Germinal center (tissue), 1 donor: ENCODE measurements at places on chromosomes 3 and 15.

DNA sequence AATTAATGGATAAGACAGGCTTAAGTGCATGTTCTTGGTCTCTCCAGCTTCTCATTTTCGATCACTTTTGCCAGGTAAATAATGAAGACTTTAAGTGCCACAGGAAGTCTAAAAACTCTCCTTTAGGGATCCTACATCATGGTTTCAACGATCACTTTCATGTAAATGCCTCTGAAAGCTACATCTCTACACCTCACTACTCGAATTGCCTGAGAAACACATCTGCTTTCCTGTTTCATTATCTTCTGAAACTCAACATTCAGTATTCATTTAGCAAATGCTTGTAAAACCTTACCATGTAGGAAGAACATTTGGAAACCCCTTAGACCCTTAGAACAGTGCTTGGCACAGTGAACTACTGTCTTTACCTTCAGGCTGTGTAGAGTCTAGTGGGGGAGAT is 16.2 kb downstream of the THAP10 start:
- no peak for DNase-seq

DNA sequence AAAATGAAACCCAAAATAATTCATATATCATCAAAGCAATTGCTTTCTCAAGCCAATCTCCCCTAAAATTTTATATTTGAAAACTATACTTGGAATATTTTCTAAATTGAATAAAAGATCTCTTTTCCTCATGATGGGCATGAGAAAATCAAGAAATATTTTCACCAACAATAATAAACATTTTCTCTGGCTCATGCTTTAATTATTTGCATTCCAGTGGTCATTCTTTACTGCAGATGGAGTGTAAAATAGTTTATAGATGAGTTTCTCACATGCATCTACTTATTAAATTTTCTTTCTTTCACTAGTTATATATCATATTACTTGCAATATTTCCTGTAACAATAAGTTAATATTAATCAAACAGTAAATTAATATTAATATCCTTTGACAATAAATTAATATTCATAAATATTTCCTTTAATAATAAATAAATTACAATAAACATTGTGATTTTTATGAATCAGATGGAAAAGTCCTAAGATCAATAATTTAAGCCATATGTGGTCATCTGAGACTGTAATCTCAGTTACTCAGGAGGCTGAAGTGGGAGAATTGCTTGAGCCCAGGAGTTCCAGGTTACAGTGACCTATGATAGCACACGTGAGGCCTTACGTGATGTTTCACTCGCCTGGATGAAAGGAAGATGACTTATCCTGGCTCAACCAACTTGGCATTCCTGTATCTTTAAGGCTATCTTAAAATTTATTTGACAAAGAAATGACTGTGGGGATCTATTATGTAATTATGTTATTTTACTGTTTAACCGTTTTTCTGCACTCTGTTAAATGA is 958.8 kb downstream of the ZPLD1 start:
- DNase-seq: no peak

GRCh38 chr3:8001307-8001706 is 500.3 kb upstream of the LMCD1 start:
- no peak for DNase-seq

- no peak for DNase-seq
Measured at GRCh38 chr3:107976202-107976800, 114.5 kb downstream of the CD47 start.

GRCh38 chr3:137325170-137325569 is 367.4 kb downstream of the IL20RB start:
- DNase-seq: no peak

DNA sequence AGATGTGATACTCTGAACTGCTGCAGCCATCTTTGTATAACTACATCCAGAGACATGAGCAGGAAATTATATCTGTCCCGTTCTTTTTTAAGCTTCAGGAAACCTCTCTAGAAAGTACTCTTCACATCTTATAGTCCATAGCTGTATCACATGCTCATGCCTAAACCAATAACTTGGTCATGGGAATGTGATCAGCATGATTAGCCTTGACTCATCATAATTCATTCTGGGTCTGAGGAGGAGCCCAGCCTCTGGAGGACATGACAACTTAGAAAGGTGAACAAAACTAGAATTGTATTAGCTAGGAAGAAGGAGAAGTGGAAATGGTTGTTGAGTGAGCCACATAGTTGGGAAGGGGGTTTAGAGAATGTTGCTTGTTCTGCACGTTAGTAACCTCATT is 12.9 kb downstream of the PPM1L start:
- DNase-seq: no peak

DNA sequence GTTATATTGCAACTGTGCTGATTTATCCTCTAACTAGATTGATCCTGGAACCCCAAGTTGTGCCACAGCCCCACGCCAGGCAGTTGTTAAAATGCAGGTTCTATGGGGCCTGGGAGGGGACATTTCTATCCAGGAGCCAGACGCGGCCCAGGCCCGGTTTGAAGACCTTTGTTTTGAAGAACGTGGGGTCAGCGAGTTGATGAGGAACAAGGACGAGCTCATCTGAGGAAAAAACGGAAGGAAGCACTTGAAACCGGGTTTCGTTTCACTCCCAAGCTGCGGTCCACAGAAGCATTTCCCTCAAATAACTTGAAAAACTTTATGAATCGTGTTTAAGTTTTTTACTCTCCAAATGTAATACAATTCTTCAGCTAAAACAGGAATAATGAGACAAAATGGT is 76.4 kb downstream of the CHSY1 start:
- DNase-seq: no peak

DNA sequence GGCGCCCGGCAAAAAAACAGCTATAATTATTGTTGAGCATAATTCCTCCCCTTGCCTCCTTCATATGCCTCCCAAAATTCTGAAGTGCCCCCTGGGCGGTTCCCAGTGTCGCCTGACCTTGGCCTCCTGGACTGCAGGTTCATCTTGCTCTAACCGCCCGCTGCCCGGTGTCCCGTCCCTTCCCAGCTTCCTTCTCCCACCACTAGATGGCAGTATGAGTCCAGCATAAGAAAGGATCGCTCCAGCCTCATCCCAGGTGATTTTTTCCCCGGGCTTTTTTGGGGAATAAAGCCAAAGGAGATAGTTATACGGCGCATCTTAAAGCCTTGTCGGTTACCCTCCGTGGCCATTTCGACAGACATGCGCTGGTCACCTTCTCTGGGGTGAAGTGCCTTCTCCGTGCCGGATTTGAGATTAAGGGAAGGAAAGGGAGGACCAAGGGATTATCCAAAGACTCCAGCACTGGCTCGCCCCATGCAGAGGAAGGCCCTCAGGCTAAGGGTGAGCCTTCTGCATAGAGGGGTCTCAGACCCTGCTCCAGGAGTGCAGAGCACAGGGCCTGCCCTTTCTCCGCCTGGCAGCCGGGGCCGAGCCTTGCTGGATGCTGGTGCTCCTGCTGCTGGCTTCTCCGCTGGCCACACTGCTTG is 45.8 kb upstream of the TRA2B start:
- peak; percentile 67 for DNase-seq

GRCh38 chr3:22893644-22894325 is 309.3 kb upstream of the UBE2E2 start:
- no peak for DNase-seq

GRCh38 chr15:99718421-99718820 is 14.8 kb downstream of the LYSMD4 start:
- DNase-seq: no peak

DNA sequence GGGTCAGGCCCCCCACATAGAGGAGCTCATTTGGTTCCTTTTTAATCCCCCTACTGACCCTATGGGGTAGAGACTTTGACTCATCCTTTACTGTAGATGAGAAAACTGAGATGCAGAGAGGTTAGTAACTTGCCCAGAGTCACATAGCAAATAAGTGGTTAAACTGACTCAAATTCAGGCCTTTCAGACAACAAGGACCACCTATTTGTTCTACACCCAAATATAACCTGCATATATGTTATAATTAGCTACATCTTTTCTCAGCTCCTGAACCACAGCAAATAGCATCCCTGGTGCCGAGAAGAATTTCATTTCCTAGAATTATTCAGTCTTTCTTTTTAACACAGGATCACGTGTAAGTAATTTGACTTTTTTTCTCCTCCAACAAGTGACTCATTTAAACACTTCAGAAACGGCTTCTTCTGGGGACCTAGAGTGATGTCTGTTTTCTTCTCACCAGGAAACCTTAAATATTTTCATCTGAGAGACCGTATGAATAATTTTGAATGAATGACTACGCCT is 57.4 kb downstream of the MGLL start:
- DNase-seq: no peak

- DNase-seq: no peak
Measured at GRCh38 chr3:135393898-135394525, 571.5 kb upstream of the PPP2R3A start.

DNA sequence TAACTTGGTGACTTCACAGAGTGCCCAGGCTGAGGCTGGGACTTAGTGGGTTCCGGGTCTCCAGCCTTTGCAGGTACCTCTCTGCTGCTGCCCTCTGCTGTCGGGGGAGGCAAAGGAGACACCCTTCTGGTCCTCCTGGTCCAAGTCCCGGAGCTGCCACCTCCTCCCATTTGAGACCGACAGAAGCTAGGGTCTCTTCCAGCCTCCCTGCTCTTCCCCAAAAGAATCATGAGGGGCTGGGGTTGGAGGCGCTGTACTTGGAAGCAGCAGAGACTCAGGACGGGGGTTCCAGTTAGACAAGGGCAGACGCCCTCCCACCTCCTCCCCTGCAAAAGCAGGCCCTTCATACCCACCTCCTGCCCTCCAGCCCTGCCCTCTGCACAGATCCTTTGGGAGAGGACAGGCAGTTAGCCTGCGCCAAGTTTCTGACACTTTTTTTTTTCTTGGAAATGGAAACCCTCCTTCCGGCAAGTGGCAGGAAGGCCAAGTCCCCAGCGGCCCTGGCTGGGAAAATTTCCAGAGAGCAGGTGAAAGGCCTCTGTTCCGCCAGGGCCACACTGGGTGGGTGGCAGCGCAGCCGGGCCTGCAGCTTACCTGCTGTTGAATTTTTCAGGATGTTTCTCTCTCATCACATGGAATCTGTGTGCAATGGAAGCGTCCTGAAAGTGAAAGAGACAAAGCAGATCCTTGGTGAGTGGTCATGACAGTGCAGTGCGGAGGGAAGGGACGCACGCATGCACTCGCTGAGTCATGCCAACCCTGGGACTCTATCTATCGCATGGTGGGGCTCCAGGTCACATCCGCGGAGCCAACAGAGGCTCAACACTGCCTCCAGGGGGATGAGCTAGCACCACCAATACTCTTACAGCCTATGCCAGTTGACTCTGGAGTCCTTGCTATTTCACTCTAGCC is 119.9 kb downstream of the DGKG start:
- peak; percentile 75 for DNase-seq

GRCh38 chr3:52434491-52435115 is 10.3 kb downstream of the SEMA3G start:
- DNase-seq: no peak

- DNase-seq: no peak
Measured at GRCh38 chr3:197940745-197941384, 9.1 kb upstream of the RPL35A start.

GRCh38 chr3:138383715-138384465 is 35.5 kb downstream of the MRAS start:
- no peak for DNase-seq

GRCh38 chr3:21274079-21274571 is 476.9 kb downstream of the ZNF385D start:
- no peak for DNase-seq

- no peak for DNase-seq
Measured at GRCh38 chr3:177071496-177072156, 125.7 kb downstream of the TBL1XR1 start.

- no peak for DNase-seq
Measured at GRCh38 chr3:156787926-156788663, 38.1 kb upstream of the LEKR1 start.

DNA sequence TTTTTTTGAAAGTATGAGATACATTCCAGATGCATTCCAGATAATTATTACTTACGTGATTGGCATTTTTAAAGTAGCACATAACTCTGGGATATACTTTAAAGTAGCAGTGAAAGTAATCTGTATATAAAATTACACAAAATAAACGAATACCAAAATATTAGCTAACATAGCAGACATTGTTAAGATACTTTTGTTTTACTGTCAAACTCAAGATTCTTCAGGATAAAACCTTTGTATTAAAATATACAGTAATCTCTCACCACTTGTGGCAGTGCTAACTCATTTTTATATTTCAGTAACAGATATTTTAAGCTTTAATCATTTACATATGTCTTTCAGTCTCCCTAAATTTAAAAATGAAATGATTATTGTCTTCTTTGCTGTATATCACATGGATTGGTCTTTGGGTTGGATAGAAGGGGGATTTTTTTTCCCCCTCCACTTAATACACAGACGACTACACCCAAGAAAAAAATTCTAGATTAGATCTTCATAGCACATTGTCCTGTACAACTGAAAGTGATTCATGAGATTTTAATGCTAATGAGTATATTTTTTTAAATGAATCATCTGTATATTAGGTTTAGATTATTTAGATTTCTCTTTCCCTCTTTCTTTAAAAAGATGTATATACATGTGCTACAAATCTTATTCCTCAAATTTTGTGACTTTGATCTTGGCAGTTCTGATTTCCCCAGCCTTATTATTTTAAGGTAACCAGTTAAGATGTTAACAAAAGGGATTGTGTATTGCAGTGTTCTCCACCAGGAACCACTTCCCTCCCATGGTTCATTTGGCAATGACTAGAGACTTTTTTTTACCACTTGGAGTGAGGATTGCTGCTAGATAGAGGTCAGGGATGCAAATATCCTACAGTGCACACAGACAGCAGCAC is 24.5 kb upstream of the EBLN2 start:
- DNase-seq: no peak

DNA sequence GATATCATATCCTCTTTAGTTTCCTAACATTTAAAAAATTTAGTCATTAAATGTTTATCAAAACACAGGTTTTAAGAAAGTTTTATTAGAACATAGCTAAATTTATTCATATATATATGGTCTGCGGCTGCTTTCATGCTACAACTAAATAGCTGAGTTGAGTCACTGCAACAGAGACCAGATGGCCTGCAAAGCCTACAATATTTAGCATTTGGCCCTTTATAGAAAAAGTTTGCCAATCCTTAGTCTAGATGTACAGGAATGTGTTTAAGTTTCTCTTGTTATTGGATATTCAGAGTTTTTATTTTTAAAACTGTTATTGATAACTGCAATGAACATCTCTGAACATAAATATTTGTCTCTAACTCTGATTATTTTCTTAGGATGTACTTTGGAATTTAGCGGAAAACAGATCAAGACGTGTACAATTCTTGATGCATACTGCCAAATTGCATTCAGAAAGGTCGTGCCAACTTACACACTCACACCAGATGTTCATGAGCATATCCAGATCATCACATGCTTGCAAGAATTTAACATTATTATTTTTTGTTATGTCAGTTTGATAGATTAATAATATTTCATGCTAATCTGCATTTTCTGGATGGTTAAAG is 157.9 kb downstream of the STAC start:
- DNase-seq: no peak

GRCh38 chr3:58924578-58924977 is 125.2 kb downstream of the CFAP20DC start:
- DNase-seq: no peak

DNA sequence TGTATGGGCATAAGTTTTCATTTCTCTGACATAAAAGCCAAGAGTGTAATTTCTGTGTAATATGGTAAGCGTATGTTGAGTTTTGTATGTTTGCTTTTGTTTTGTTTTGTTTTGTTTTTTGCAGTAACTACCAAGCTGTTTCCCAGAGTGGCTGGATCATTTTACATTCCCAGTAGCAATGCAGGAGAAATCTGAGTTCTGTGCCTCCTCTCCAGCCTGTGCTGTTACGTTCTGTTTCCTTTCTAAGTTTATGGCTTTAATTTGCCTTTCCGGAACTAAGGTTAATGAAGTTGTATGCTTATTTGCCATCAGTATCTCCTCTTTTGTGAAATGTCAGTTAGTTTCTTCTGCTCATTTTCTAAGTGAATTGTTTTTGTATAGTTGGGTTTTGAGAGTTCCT is 307.8 kb downstream of the GABRG3 start:
- DNase-seq: no peak

- no peak for DNase-seq
Measured at GRCh38 chr15:26073430-26074333, 210.6 kb upstream of the ATP10A start.
